Suprapubic skin (tissue), 4 donors: ENCODE measurements at places on chromosomes 3 and 15. TPM values are rescaled to one million over a fixed set of nuclear protein-coding genes. Genes with fewer than 3 reads are reported as not detected.

- DNase-seq = no peak
Measured at GRCh38 chr3:157607826-157608405, 104.7 kb upstream of the VEPH1 start.

- DNase-seq = no peak
Measured at GRCh38 chr3:195403841-195404408, 38.9 kb downstream of the ACAP2 start.

DNA sequence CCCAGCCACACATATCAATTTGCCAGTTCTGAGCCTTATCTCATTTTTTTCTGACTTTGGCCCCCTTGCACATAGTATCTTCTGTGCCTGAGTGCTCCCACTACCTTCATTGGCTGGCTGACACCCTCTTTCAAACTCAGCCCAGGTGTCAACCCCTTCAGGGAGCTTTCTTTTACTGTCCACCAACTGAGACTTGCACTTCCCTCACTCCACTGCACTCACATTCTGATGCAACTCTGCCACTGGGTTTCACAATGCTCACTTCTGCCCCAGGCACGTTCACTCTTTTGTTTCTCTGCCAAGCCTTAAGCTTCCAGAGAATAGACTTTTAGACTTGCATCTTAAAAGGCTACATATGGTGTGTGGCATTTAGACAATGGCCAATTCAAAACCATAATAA, 101.5 kb upstream of the CBLB start:
- peak; percentile 58 for DNase-seq

GRCh38 chr3:151460774-151461450, at the start of gene IGSF10:
TSS of gene IGSF10 (minus strand) at chr3:151461061. CDS start at chr3:151458709, 2,352 bp downstream.
- no peak for DNase-seq

DNA sequence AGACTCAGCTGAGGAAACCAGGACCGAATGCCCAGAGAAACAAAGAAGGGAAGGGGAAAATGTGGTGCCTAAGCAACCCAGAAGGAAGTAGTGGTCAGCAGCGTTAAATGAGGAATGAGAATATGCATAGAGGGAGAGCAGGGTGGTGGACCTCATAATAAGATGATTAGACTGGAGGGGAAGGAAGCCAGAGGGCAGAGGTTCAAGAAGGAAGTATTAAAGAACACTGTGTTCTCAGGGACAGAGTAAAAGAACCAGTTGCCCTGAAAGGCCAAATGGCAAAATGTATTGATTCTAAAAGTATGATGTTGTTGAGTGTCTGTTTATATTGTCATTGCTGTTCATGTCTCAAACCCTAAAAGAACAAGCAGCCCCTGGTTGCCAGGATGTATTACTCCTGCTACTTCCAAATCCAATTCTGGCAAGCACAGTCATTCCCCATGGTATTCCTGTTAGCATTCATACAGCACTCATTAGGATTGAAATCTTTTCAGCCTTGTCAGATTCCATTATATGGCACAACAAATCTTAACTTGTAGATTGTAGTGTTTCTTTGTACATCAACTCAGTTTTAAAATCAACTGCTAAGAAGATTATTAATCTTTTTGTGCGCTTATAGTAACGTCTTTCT, 23.4 kb downstream of the P2RY1 start:
- no peak for DNase-seq

DNA sequence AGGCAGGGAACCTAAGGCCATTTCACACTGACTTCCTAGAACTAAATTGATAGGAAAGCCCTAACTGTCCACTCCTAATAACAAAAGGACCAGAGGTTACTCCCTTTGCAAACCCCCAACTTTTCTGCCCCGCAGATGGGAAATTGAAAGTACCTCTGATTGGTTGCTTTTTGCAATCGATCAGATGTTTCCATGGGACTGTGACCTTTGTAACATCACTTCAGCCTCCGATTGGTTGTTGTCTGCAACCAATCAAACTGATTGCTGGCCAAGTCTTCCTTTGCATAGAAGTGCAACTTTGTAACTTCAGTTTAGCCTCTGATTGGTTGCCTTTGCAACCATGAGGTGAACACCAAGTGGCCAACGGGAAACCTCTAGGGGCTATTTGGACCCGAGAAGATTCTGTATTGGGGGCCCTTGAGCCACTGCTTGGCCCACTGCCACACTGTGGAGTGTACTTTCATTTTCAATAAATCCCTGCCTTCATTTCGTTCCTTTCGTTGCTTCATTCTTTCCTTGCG, 11.3 kb upstream of the KNL1 start:
- no peak for DNase-seq

- DNase-seq = no peak
Measured at GRCh38 chr15:69760258-69760845, 307.7 kb downstream of the RPLP1 start.

GRCh38 chr3:146585156-146585555, 20.0 kb downstream of the PLSCR5 start:
- DNase-seq = no peak

DNA sequence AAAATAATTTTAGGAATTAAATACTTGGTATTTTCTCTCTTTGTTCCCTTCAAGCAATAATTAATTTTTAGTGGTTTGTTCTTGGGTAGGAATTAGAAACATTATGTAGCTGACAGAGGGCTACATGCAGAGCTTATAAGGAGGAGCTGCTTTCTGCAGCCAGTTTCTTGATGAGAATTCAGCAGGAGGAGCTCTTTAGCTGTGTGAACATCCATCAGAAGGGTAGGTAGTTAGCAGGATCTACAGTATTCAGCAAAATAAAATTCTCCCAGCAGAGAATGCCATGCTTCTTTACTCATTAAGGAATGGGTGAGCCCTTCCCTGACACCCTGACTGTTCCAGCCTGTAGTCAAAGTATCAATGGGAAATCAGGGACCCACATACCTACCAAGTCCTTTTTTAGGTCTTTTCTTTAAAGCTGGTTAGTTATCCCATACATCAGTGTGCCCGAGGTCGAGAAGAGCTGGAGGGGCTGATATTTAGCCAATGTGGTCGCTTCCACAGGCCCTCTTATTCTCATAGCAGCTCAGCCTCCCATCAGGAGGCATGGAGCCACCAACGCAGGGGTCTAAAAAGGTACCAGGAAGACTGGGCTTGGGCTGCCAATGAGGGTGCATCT, 54.0 kb downstream of the KCNAB1 start:
- DNase-seq = no peak

DNA sequence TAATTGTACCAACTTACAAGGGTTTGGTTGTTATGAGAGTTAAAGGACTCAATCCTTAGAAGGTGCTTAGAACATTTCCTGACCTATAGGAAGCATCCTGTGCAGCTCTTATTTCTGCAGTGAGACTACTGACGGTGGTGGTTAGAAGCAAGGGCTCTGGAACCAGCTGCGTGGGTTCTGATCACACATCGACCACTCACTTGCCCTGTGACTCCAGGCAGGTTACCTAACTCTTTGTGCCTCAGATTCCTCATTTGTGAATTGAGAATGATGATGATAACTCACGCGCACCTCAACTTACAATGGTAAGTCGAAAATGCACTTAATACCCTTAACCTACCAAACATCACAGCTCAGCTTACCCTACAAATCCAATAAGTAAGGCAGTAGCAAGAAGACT, 80.7 kb upstream of the SPATA12 start:
- no peak for DNase-seq

- no peak for DNase-seq
Measured at GRCh38 chr3:35659768-35660167, 20.4 kb downstream of the ARPP21 start.

DNA sequence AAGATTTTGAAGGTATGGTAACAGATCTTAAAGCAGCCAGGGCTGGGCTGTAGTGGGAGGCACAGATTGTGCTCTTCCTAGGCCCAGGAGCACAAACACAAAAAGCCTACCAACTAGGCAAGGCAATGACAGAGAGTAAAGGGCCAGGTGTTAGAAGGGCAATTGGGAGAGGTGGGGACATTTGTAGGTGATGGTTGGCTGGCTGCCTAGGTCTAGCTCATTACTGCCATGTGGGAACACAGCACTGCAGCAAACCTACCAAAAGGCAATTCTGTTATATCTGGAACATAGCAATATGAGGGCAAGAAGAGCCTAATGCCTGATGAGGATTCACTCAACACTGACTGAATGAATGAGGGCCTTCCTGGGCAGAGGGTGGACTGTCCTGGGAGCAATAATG, 30.4 kb downstream of the ARHGEF3 start:
- DNase-seq = no peak

DNA sequence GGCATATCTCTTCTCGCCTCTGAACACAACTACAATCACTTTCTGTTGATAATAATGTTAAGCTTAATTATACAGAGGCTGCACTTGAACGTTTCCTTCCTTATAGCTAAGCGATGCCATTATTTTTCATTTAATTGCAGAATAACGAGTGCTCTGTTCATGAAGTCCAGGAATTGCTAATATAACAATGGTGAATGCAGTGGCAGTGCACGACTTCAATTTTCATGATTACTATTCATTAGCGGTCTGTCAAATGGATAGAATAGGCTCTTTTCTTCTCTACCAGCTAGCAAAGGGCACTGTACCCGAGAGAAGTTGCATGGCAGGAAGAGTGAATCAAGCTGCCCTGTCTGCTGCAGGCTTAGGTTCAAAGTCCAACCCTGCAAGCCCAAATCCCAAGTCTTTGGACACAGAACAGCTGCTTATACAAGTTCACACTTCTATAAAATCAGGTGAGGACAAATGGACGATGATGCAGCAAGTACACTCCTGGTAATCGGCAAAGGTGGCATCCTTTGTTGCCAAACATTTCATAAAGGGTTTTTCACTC, 75.6 kb downstream of the PDZRN3 start:
- DNase-seq = no peak

- no peak for DNase-seq
Measured at GRCh38 chr3:126514161-126514560, 3.4 kb downstream of the UROC1 start.

DNA sequence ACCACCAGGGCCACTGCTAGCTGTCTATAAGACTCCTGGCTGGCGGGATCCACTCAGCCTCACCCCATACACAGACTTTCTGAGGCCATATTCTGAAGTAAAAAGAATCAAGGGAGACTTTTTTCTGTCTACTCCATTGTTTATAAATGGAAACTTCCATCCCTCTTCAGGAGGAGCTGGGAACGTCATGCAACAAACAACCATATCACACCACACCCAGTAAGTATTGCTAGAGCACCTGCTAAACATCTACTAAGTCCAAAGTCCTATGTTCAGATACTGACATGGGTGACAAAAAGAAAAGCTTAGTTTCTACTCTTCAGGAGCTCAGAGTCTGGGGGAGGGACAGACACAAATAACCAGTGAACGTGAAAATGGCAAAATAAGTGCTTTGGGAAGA, 324.8 kb upstream of the ONECUT1 start:
- DNase-seq = no peak

- no peak for DNase-seq
Measured at GRCh38 chr3:52039426-52039825, 16.9 kb downstream of the DUSP7 start.

SPATA16 gene
- total RNA-seq = not detected

CLEC3B gene
- 42.3 TPM for total RNA-seq

ITIH1 gene
- 1.5 TPM for total RNA-seq
